ENCODE measurements at places on chromosomes 5 and 9. TPM values are rescaled to one million over a fixed set of nuclear protein-coding genes. Genes with fewer than 3 reads are reported as not detected.

FAM169A gene
- total RNA-seq: not detected

EDIL3 gene
- 5.6 TPM for total RNA-seq

- no peak for DNase-seq
Measured at GRCh38 chr5:6251565-6252102, 126.7 kb downstream of the MED10 start.

DNA sequence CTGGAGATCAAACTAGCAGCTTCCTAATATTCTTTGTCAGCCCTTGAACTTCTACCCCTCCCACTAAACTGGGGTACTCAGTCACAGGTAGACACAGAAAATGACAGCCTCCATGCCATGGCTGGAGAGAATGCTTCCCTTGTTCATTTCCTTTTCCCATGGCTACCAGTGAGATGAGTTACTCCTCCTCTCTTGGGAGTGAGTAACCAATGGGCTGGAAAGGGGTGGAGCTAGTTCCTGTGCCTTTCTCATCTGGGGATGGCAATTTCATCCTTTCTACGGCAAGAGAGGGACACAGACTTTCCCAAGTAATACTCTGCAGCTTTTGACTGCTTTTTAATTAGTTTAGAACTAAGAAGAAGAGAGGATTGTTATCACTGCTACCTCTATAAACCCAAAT is 1045.6 kb upstream of the WWC1 start:
- no peak for DNase-seq

- DNase-seq: no peak
Measured at GRCh38 chr9:30075022-30075421, 2309.4 kb upstream of the ACO1 start.

GRCh38 chr5:61047346-61047745 is 102.3 kb downstream of the NDUFAF2 start:
- DNase-seq: no peak

Measured in HFFc6 (cell line).